ENCODE measurements at places on chromosomes 5 and 9.

DNA sequence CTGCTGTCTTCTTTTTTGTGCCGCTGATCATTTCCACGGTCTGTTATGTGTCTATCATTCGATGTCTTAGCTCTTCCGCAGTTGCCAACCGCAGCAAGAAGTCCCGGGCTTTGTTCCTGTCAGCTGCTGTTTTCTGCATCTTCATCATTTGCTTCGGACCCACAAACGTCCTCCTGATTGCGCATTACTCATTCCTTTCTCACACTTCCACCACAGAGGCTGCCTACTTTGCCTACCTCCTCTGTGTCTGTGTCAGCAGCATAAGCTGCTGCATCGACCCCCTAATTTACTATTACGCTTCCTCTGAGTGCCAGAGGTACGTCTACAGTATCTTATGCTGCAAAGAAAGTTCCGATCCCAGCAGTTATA is 17.1 kb downstream of the F2R start:
- DNase-seq, result no peak

- peak; percentile 9 for DNase-seq
Measured at GRCh38 chr5:177309351-177310191, 2.1 kb downstream of the MXD3 start.

GRCh38 chr9:112355427-112355897 is 22.0 kb upstream of the PTBP3 start:
- DNase-seq, result no peak

GRCh38 chr5:79730564-79730963 is 40.9 kb downstream of the CMYA5 start:
- DNase-seq, result no peak

DNA sequence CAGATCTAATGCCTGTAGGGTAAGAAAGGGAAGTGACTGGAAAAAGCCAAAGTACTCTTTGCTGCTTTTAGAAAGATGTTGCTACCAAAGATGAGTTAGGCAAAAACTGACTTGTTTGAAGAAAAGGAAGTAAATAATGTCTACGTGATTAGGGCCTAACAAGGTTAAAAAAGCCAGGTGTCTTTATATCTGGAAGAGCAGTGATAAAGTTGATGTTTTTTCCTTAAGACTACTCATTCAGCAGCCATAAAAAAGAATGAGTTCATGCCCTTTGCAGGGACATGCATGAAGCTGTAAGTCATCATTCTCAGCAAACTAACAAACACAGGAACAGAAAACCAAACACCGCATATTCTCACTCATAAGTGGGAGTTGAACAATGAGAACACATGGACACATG is 13.5 kb upstream of the AMACR start:
- DNase-seq, result no peak

DNA sequence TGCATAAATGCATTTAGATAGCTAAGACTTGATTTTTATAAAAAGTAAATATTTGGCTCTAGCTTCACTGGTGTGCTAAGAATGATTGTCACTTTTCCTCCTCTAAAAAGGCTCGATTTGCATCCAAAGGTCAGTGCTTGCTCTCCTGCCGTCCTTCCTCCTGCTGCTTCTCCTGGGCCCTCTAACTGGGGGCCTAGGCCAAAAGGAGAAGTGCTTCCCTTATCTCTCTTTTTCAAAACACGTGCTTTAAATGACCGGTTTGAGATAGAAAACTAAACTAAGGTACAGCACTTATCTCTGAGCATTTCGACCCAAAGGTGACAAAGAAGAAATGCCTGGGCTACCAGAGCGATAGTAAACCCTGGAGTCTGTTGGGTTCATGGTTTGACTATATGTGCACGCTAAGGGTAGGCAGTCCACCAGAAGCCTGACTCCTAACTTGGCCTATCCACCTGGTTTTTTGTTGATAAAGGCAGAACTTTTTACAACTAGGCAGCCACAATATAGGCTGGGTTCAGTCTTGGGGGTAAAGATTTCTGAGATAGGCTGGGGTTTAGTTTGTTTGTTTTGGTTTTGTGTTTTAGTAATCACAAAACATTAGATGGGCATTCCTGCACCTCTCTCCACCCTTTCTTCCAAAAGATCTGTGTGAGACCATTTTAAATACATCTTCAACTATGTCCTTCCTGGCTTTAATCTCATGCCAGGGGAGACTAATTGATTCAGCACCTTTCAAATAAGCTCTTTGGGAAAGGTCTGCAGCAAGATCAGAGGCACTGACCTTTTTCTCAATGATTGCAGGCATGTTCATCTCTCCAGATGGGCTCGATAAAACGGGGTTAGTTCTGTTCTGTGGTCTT is 3.8 kb downstream of the NR2F1-AS1 start:
- no peak for DNase-seq

GRCh38 chr5:132704875-132705274 is 31.1 kb downstream of the IL4 start:
- no peak for DNase-seq

- no peak for DNase-seq
Measured at GRCh38 chr9:94149696-94150095, 65.4 kb downstream of the PTPDC1 start.

Measured in NCI-H1092 treated with DMSO at 0.1 percent for 48 hours (cell line).